ENCODE measurements at places on chromosomes 1 and 21.

GRCh38 chr1:116692879-116693278, 25.3 kb upstream of the IGSF3 start:
- DNase-seq = no peak

DNA sequence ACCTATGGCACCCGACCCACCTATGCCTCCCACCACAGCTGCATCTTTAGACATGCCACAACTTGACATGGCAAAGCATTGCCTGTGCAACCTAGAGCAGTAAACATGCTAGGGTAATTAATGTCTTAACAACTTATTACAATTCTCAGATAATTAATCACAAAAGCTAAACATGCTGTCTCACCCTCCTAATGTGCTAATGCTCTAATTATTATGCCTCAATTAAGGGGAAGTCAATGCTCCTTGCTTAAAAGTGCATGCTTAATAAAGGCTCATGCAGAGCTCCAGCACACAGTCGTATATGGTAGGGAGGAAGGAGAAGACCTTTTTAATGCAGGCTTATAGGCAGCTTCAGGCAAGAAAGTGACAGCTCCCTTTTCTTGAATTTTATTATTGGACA, 396.0 kb downstream of the SEC16B start:
- no peak for DNase-seq

DNA sequence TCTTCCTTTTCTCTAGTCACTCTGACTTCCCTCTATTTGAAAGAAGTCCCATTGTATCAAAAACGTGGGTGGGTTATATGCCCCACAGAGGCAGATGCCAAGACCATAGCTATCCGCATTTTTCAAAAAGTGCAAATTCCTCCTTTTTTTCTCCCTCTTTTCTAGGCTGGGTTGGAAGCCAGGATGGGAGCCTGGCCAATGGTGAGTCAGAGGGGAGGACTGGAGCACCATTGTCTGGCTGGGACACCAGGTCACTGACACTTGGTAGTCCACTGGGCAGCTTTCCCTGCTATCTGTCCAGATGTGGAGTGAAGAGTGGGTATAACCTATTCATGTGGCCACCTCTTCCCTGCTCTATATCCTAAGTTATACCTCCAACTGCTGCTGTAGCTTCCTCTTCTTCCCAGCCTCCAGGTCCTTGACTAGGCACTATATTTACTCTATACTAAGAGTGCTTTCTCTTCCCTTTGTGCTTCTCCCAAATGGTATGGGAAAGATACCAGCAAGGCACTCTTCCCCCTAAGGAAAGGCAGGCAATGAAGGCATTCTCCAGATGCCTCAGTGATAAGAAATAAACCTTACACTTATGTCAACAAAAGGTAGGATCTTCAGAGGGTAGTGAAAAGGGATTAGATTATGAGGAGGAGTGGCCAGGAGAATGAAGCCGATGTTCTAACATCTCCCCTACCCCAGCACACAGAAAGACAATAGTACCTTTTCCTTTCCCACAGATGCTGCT, 12.9 kb downstream of the PI4KB start:
- no peak for DNase-seq

GRCh38 chr1:9413877-9414213, 121.2 kb downstream of the SPSB1 start:
- DNase-seq = no peak

DNA sequence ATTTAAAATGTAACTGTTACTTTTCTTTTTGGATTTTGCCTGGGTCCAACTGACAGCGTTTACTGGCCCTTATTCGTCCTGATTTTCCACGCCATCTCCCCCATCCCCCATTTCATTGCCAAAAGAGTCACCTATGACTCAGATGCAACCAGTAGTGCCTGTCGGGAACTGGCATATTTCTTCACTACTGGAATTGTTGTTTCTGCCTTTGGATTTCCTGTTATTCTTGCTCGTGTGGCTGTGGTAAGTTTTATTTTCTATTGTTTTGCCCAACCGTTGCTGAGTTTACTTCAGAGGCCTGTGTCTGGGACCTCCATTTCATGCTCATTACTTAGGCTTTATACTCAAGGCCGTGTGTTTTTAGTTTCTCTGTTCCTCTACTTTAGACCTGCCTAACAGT, 9.3 kb downstream of the LEPR start:
- DNase-seq = no peak

GRCh38 chr1:31739346-31739745, 24.8 kb downstream of the ADGRB2 start:
- peak; percentile 12 for DNase-seq

GRCh38 chr1:107264007-107264406, 123.2 kb downstream of the NTNG1 start:
- no peak for DNase-seq

GRCh38 chr21:38312822-38313221, 56.0 kb downstream of the KCNJ15 start:
- DNase-seq = no peak

- DNase-seq = no peak
Observed at GRCh38 chr1:228964178-228965089, 229.2 kb downstream of the RHOU start.

- DNase-seq = no peak
Observed at GRCh38 chr21:41066086-41066938, 101.6 kb upstream of the BACE2 start.

GRCh38 chr1:63238721-63239120, 83.6 kb upstream of the FOXD3 start:
- no peak for DNase-seq

GRCh38 chr1:181184621-181185020, 96.1 kb downstream of the IER5 start:
- no peak for DNase-seq

GRCh38 chr1:28865997-28866650, 48.2 kb upstream of the EPB41 start:
- no peak for DNase-seq

DNA sequence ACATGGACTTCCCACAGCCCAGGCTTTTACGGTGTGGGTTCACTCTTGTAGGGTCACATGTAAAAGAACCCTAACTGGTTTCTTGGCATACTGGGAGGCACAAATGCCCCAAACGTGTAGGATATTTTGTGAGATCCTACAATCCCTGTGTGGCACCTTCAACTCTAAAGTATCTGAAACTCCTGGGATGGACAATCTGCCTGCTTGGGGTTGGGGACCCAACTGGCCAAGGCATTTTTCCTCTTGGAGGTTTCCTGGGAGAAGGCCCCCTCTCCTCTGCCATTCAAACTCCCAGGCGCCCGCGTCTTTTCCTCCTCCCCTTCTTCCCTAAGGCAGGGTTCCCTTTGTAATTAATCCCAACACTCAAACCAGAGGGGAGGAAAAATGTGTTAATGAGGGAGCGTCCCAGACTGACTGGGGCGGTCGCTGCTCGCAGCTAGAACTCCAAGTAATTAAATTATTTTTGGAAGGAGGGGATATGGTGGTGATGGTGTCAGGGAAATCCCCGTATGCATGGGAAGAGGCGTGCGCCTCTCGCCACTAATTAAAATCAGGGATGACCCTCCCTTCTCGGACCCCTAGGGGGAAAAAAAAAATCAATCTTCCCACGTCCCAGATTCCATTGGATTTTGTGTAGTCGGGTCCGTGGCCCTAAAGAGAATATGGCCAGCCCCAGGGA, 681 bp upstream of the VANGL2 start:
- DNase-seq = no peak

DNA sequence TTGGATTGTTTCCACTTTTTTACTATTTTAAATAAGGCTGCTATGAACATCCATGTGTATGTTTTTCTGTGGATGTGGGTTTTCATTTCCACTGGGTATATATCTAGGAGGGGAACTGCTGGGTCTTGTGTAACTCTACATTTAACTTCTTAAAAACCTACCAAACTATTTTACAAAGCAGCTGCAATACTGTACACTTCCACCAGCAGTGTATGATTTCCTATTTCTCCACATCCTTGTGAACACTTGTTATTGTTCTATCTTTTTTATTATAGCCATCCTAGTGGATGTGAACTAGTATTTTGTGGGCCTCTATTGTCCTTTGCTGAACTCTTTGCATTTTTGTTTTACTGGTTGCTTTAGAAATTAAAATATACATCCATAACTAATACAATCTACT, 33.4 kb downstream of the DIPK1A start:
- DNase-seq = no peak

DNA sequence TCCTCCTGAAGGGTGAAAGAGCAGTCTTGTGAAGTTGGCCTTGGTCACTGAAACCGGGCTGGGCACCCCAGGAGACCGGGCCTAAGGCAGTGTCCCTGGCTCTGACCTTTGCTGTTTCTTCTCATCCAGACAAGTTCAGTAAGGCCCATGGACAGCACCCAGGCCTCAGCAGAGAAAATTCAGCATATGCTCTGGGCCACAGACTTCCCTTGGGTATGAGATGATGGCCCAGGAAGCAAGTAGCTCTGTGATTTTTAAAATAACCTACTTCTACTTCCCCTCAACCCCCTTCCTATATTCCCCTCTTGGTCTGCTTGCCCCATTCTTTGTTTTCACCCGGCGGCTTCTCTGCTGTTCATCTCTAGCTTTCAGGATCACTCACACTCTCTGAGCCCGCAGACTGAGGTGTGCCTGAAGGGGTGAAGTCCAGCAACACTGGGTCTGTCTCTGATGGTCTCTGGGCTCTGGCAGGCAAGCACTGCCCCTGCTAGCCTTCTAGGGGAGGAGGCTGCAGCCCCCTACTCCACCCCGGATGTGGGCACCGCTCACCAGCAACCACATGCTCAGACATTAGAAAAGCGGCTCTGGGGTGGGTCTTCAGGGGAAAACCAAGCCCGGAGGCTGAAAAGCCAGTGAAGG, 2.9 kb upstream of the GPR25 start:
- DNase-seq = no peak

GRCh38 chr1:43270421-43271095, 775 bp downstream of the TMEM125 start:
- no peak for DNase-seq

DNA sequence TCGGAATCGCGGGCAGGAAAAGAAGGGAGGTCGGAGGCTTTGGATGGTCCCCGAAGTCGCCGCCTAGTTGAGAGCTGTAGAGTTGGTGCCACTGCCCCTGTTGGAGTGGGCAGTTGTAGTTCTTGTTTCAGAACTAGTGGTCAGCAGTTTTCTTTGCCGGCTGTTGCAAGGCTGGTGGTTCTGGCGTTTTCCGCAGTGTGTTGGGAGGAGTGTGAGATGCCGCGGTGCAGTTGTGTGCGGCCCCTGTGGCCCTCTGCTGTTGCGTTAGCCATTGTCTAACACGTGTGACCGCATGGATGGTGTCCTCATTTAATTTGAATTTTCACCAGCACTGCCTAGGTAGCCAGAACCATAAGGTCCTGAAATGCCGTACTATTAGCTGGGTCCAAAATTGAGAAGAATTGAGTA, 1.4 kb downstream of the ARF1 start:
- DNase-seq = no peak

DNA sequence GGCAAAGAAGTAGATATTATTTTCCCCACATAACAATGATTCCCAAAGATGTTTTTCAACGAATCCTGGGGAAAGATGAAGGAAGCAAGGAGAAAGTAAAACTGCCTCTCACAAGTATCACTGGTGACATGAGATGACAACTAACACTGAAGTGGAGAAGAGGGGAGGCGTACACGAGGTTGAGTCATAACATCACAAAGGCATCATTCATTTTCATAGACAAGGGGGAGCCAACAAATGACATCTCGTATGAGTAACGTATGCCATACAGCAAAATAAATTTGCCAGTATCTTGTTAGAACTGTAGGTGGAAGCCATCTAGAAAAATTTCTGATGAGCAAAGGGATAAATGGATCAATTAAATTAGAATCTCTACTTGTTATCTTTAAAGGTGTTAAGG, 56.6 kb downstream of the ATP1B1 start:
- DNase-seq = peak; percentile 71

- DNase-seq = no peak
Observed at GRCh38 chr1:189960769-189961168, 516.9 kb downstream of the BRINP3 start.

DNA sequence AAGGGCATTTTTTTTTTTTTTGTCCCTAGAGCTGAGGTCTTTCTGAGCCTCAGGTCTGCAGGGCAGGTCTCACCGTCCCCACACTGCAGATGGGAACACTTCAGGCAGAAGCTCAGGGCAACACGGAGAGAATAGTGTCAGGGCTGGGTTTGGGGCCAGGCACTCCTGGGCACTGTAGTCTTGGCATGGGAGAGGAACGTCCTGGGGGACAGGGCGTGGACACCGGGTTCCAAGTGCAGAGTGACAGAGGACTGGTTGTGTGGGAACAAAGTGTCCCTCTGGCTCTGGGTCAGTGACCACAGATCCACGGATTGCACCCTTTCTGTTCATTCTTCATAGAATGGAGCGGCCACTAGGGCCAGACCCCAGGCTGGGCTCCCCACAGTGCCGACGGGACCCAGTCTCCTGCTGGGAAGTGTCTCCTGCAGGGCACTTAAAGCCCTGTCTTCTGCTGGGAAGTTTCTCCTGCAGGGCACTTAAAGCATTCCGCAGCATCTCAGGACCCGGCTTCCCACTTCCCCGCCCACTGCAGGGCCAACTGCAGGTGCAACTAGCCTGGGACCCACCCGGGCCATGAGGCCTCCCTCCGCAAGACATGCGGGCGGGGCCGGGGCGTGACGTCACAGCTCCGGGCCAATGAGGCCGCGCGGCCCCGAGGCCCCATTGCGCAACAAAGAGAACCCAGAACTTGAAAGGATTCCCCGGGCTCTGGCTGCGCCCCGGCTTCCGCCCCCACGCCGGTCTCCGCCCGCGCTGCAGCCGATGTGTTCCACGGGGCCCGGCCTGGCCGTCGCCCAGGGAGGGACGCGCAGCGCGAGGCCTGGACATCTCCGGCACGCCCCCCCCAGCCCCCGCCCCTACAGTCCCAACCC, 1.2 kb downstream of the GPR153 start:
- DNase-seq = peak; percentile 72

GRCh38 chr1:61085983-61086644, 3.8 kb downstream of the NFIA start:
- no peak for DNase-seq

DNA sequence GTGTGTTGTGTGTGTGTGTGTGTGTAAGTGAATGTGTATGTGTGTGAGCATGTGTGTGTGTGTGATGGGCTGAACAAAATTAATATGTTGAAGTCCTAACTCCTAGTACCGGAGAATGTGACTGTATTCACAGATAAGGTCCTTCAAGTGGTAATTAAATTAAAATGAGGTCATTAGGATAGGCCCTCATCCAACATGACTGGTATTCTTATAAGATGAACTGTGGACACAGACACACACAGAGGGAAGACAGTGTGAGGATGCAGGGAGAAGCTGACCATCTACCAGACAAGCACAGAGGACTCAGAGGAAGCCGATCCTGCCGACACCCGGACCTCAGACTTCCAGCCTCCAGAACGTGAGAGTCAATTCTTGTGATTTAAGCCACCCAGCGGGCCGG, 91.2 kb upstream of the PGBD5 start:
- no peak for DNase-seq

- no peak for DNase-seq
Observed at GRCh38 chr1:180953291-180954004, 40.8 kb downstream of the KIAA1614 start.

Measured in T-helper 2 cell (primary cell).